D341Med (cell line): ENCODE measurements at places on chromosomes 12 and 14.

DNA sequence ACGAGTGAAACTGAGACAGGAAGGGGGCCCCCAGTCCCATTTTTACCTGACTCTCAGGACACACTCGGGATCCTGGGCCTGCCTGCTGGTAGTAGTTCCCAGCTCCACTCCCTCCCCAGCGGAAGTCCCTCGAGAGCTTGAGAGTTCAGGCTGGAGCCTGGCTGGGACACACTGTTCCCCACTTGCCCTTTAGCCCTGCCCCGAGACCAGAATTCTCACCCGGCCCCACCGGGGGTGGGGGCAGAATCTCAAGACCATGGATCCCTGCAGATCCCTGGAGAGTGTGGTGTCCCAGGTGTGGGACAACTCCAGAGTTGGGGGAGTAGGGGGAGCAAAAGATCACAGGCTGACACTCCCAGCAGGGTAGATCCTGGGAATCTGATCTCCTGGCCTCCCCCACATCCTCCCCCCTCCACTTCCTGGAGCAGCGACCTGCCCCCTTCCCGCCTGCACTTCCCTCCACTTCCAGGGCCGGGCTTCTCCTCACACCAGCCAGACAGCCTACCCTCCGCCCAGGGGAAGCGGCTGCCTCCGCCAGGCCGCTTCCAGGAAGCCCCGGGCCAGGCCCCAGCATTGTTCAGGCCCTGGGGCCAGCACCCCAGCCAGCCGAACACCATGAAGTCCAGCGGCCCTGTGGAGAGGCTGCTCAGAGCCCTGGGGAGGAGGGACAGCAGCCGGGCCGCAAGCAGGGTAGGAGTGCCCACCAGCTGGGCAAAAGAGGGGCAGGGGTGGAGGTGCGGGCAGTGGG is at the start of gene TNS2:
Gene TNS2 (plus strand): TSS at position 495 of the 748 bp plus-strand sequence. CDS start 121 bp downstream, at position 616.
- DNase-seq = peak; percentile 28

DNA sequence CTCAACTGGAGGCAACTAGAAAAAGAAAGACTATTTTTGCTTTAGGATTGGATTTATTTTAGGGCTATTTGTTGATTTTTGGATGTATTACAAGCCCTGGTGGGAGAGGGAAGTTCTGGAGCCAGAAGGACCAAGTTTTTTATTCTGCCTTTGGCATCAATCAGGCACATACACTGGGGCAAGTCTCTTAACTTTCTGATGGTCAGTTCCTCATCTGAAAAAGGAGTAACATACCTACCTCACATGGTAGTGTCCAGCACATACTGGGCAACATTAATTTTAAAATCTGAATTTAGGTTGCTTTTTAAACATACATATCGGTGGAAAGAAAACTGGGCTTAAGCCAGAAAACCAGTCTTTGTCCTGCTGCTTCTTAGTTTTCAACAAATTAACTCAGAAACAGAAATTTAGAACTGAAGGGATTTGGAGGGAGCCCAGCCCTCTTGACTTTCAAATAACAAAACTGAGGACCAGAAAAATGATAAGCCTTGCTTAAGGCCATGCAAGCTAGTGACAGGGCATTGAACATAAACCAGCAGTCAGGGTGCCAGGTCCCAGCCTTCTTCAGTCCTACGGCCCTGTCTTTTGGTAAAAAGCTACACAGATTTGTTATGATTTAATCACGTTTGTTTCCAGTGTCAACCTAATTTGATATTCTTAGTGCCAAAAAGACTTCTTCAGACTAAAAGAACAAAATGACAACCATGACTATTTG is 90.2 kb upstream of the SLC38A2 start:
- no peak for DNase-seq

DNA sequence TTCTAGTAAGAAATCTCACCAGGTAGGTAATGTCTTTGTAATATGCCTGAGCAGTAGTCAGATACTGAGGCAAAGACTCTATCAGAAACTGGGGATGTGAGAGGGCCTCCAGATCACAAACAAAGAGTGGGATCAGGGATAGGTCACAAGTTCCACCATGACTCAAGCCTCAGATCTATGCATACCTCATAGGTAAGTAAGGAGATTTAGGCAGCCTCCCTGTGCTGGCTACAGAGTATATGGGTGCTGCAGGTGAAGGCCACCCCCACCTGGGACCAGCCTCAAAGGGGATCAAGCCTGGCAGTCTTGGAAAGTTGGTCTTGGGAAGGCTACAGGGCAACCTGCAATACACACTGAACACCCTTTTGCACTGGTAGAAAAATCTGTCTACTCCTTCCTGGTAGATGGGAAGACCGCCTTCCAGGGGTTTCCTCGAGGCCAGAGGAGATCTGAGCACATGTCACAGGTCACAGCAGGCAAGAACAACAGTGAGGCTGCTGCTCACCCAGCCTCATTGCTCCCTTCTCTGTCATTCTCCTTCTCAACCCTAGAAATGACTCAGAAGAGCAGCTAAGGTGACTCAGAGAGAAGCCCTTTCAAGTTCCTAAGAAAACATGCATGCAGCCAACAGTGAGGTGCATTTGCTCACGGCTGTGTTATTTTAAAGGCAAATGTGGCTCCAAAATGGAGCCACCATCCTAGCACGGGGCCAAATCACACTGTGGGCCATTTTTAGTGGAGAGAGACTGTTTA is 143.4 kb upstream of the CDKN3 start:
- no peak for DNase-seq

DNA sequence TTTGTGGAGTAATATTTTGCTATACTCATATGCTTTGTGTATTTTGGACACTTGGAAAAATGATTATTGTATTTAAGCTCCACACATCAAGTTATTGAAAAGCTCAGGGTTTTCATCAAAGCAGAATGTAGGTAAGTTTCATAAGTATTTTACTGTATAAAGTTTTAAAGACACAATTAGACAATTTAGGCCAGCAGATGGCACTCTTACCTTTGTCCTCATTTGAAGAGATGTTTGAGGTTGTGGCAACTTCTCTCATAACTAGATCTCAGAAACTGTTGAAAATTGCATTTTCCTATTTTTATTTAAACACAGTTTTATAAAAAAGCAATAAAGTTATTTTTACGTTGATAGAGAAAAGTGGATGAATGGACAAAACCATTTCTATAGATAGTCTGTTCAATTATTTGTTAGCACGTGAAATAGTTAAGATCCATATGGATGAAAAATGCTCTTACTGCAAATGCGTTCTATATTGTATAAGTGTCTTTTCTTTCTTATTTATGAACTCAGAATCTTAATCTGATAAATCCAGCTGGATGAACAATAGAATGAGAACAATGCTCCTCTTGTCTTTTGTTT is 300.0 kb downstream of the AEBP2 start:
- DNase-seq = peak; percentile 27

DNA sequence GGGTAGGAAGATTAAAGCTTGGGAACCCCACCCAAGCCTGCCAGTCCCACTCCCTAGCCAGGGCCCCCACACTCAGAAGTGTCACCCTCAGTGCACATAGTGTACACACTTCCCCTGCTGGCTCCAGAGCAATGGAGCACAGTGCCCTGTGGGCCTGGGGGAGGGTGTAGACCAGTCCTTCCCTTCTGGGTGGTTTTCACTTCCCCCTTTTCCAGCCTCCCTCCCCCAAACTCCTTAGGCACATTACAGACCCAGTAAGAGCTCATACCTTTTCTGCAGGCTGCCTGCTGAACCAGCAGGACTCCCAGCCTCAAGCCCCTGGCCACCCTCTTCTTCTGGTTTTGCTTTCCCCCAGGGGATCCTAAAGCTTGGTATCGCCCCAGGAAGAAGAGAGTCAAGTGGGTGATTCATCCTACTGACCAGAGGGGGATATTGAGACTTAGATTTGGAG is at the start of gene ZNF385A:
Gene ZNF385A (minus strand): TSS at position 143 of the 451 bp plus-strand sequence. CDS start 219 bp downstream, outside the sequence.
- no peak for DNase-seq

GRCh38 chr14:88599761-88600439 is 37.1 kb downstream of the ZC3H14 start:
- DNase-seq = no peak

DNA sequence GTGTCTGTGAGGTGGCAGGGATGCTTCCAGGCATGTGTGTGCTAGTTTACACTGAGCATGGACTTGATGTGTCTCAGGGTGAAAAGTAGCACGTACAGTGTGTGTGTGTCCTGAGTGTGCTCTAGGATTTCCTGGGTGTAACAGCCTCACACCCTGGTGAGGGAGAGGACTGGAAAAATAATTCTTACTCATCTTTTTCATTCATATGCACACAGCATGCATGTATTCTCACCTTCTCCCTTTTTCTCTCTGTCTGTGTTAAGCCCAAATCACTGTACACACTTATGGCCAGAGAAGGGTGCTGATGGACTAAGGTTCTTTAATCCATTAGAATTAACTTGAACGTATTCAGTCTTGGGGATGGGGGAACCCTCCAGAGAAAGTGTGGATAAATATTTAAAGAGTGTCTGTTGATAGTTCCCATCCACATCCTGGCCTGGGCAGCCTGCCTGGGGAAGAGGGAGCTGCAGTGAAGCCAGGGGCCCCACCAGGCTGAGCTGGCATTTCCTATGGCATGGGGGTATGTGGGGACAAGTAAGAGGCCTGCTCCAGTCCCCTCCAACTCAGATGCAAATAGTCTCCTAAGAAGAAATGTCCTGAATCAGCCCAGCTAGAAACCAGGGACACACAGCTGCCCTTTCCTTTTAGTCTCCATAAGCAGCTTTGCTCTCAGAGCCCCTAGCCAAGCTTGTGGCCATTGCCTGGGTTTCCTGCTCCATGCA is 1.1 kb upstream of the HOXC8 start:
- DNase-seq = no peak

- no peak for DNase-seq
Measured at GRCh38 chr12:67958187-67958586, 31.1 kb upstream of the IFNG-AS1 start.

DNA sequence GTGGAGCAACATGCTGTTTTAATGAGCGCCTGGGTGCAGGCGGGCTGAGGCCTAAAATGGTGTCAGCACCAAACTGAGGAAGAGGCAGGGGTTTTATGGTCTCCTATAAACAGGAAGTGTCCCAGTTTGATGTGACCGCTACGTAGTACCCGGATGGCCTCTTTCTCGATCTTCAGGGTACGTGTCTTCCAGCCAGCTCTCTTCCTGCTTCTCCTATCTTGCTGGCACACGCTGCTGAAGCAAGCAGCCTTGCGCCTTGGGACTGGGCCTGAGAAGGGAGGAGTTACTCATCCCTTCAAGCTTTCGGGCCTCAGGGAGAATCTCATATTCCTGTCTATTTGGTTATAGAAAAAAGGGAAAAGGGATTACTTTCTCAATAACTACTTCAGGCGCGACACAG is 28.2 kb upstream of the RNASE1 start:
- DNase-seq = no peak

GRCh38 chr14:31283153-31283552 is 75.6 kb upstream of the HECTD1 start:
- DNase-seq = no peak

DNA sequence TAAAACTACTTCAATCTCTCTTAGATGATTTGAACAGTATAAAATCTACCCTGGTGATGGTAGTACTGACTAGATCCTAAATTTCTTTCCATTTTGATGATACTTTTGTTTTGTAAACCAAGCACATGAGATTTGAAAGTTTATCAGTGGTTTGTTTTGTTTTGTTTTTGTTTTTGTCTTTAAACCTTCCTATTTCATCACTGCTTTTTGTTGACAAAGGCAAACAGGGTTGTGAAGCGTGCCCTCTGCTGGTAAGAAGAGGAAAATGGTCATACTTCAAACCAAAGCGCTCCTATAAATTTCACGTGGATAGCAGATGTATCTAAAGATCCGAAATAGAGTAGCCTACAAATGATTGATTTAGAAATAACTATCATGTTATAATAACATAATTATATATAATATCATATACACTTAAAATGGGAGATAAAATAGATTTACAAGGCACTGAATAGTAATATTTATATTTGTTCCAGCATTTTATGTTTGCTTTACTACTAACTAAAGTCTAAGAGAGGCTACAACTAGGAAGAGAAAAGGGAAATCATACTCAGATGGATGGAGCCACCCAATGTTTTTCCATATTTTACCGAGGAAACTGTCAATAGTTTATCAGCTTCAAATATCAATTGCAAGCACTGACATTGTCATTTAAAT is 254.0 kb upstream of the USP15 start:
- peak; percentile 45 for DNase-seq

DNA sequence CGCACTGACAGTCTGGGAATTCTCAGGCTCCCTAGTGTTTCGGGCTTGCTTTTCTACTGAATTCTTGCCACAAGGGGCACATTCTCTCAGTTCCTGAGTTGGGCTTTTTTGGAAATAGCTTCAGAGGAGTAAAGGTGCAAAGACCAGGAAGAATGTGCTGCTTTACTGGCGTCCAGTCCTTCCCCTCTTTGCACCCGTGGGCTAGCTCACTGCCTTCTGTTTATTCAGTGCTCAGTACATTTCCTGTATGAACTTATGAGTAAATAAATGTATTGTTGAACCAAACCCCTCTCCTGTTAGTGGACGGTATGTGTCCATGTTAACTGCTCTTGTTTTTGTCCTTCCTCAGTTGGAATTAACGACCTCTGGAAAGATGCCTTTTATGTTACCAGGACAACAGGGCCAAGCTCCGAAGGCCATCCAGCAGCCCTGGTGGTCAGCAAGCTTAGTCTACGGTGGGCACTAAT is 24.0 kb downstream of the GSG1 start:
- no peak for DNase-seq
